Mucosa of descending colon (tissue), 3 donors: ENCODE measurements at places on chromosomes 3 and 15. TPM values are rescaled to one million over a fixed set of nuclear protein-coding genes. Genes with fewer than 3 reads are reported as not detected.

Gene TMCO5A
- not detected for total RNA-seq

- DNase-seq, result no peak
Measured at GRCh38 chr15:56199038-56199437, 44.6 kb downstream of the RFX7 start.

DNA sequence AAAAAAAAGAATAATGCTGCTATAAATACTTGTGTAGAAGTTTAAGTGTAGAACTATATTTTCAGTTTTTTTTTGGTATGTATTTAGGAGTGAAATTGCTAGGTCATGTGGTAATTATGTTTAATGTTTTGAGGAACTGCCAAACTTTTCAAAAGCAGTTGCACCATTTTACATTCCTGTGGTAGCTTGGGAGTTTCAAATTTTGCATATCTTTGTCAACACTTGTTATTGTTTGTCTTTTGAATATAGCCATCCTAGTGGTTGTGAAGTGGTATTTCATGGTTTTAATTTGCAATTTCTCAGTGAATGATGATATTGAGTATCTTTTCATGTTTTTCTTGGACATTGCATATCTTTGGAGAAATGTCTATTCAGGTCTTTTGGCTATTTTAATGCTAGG is 30.4 kb downstream of the SKIL start:
- no peak for DNase-seq

DNA sequence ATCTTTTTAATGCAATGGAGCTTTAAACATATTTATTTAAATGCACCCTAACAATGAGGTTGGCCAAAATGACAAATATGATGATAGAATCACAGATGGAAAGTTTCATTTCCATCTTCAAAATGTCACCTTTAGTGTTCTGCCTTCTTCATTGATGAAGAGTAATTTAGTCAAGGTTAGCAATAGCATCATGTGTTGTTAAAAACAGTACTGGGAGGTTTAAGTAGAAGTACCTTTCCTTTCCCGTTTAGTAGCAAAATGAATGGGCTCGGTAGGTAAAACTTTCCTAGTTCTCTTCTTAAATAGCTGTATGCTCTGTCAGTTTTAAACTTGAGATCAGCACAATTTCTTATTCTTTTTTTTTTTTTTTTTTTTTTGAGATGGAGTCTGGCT is 35.1 kb downstream of the EIF2AK4 start:
- DNase-seq, result no peak

DNA sequence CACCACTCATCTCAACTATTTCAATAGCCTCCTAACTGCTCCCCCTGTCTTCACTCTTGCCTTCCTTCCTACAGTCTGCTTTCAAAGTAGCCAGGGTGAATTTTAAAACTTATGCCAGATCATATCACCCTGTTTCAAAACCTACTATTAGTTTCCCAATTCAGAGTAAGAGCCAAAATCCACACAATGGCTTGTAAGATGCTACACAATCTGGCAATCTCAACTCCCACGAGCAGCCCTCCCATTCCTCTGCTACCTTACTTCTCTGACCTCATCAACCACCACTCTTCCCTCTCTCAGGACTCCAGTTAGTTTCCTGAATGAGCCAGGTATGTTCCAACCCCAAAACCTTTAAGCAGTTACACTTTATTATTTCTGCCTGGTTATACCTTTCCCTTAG is 62.5 kb downstream of the VPS13C start:
- no peak for DNase-seq

DNA sequence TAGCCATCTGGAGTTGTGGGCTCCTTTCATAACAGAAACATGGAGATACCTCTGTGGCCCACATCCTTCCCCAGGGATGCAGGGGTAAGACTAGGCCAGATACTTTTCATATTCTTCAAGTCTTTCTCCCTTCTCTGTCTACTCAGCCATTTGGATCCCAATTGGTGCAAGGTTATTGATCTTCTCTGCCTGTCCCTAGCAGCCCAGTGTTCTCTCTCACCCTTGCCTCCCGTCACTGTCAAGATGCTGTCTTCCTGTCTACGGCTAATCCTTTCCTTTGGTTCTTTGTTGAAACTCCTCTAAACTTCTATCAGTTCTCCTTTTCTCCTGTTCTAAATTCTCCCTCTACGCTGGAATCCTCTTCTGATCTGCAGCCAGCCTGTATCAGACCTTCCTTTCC is 51.3 kb downstream of the SENP2 start:
- DNase-seq, result no peak
